ENCODE measurements at places on chromosomes 1 and 21. TPM values are rescaled to one million over a fixed set of nuclear protein-coding genes. Genes with fewer than 3 reads are reported as not detected.

GRCh38 chr1:63935143-63935542 is 161.3 kb downstream of the ROR1 start:
- H3K4me3 ChIP-seq = no peak overlapping the region
- no peak overlapping the region for H3K27ac ChIP-seq
- no peaks in the 10 kb centered on the region for H3K27me3 ChIP-seq

GRCh38 chr1:57258557-57259325 is 165.1 kb downstream of the DAB1 start:
- no peaks in the 10 kb centered on the region for H3K4me1 ChIP-seq
- H3K4me3 ChIP-seq = no peak overlapping the region
- H3K36me3 ChIP-seq = no peaks in the 10 kb centered on the region

GRCh38 chr1:171922999-171923398 is 81.7 kb downstream of the DNM3 start:
- DNase-seq = no peak
- H3K27me3 ChIP-seq = no peaks in the 10 kb centered on the region
- H3K27ac ChIP-seq = no peak overlapping the region
- no peaks in the 10 kb centered on the region for H3K4me1 ChIP-seq

GRCh38 chr1:157000686-157001085 is 44.9 kb downstream of the ARHGEF11 start:
- H3K27me3 ChIP-seq = no peaks in the 10 kb centered on the region
- no peaks in the 10 kb centered on the region for H3K4me1 ChIP-seq
- no peak overlapping the region for H3K27ac ChIP-seq
- no peaks in the 10 kb centered on the region for H3K36me3 ChIP-seq
- H3K4me3 ChIP-seq = no peak overlapping the region

GRCh38 chr21:41768437-41769042 is 1.7 kb upstream of the RIPK4 start:
- H3K36me3 ChIP-seq = no peaks in the 10 kb centered on the region
- no peaks in the 10 kb centered on the region for H3K27me3 ChIP-seq
- H3K4me1 ChIP-seq = peaks cover 15% of the 10 kb centered on the region
- H3K27ac ChIP-seq = peak overlapping the region; percentile 92
- peak overlapping the region; percentile 76 for H3K4me3 ChIP-seq
- peak; percentile 67 for DNase-seq

- no peak overlapping the region for H3K4me3 ChIP-seq
- H3K27ac ChIP-seq = no peak overlapping the region
- peaks cover 12% of the 10 kb centered on the region for H3K4me1 ChIP-seq
- DNase-seq = no peak
These were observed 110.0 kb upstream of the GUCA2B start for GRCh38 chr1:42043182-42043581.

DNA sequence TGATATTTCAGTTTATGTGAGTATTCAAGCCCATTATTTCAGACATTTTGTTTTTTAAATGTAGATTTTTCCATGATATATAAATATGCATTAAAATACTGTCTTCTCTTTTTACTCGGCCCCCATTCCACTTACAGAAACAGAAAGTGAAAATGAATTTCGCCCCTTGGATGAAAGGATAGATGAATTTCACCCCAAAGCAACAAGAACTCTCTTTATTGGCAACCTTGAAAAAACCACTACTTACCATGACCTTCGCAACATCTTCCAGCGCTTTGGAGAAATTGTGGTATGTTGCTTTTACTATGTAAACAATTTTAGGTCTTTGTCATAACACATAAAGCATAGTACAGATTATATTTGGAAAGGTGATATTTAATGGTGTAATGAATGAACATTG is 59.9 kb downstream of the ZBTB17 start:
- H3K4me1 ChIP-seq = no peaks in the 10 kb centered on the region
- H3K27ac ChIP-seq = no peak overlapping the region
- DNase-seq = no peak
- peaks cover 32% of the 10 kb centered on the region for H3K36me3 ChIP-seq
- H3K4me3 ChIP-seq = no peak overlapping the region

- no peak overlapping the region for H3K27ac ChIP-seq
- H3K36me3 ChIP-seq = no peaks in the 10 kb centered on the region
- no peaks in the 10 kb centered on the region for H3K4me1 ChIP-seq
- no peak for DNase-seq
- no peak overlapping the region for H3K4me3 ChIP-seq
These were observed 423.4 kb downstream of the NUF2 start for GRCh38 chr1:163745204-163745603.

Gene AQP10
- total RNA-seq = not detected

DNA sequence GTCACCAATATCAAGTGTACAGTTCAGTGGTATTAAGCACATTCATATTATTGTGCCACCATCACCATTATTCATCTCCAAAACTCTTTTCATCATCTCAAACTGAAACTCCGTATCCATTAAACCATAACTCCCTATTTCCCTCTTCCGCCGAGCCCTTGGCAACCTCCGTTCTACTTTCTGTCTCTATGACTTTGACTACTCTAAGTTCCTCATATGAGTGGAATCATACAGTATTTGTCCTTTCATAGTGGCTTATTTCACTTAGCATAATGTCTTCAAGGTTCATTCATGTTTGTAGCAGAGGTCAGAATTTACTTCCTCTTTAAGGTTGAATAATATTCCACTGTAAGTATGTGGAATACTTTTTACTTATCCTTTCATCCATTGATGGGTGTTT is 21.7 kb downstream of the SELP start:
- H3K36me3 ChIP-seq = no peaks in the 10 kb centered on the region
- H3K27me3 ChIP-seq = no peaks in the 10 kb centered on the region
- H3K4me1 ChIP-seq = no peaks in the 10 kb centered on the region

- no peaks in the 10 kb centered on the region for H3K4me1 ChIP-seq
- H3K4me3 ChIP-seq = no peak overlapping the region
- H3K27me3 ChIP-seq = no peaks in the 10 kb centered on the region
These were observed 188.4 kb downstream of the CLIC6 start for GRCh38 chr21:34857122-34857713.

GRCh38 chr1:229642376-229642775 is 16.3 kb downstream of the URB2 start:
- no peak overlapping the region for H3K27ac ChIP-seq
- no peaks in the 10 kb centered on the region for H3K27me3 ChIP-seq
- H3K4me3 ChIP-seq = no peak overlapping the region
- no peaks in the 10 kb centered on the region for H3K4me1 ChIP-seq
- peaks cover 44% of the 10 kb centered on the region for H3K36me3 ChIP-seq

Gene OR14K1
- not detected for total RNA-seq

GRCh38 chr1:238648751-238649150 is 737.6 kb upstream of the CHRM3 start:
- H3K4me1 ChIP-seq = no peaks in the 10 kb centered on the region
- no peak overlapping the region for H3K27ac ChIP-seq
- H3K27me3 ChIP-seq = no peaks in the 10 kb centered on the region
- no peaks in the 10 kb centered on the region for H3K36me3 ChIP-seq

DNA sequence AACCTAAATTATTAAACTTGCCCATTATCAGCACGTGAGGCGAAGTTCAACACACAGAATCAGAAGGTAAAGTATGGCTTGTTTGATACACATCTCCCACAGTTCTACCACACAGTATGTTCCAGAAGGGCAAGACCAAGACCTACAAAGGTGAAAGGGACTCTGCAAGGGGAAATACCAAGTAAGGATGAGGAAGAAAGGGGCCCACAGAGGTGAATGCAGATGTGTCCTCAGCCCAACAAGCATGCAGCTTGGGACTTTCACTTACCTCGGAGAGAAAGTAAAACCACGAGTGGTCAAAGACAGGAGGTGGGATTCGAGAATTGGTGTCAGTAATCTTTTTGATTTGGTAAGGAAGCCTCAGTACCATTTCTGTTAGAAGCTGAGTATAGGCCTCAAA is 85.8 kb downstream of the UBR4 start:
- peaks cover 97% of the 10 kb centered on the region for H3K36me3 ChIP-seq
- H3K27me3 ChIP-seq = no peaks in the 10 kb centered on the region
- no peak overlapping the region for H3K27ac ChIP-seq
- H3K4me3 ChIP-seq = no peak overlapping the region
- no peaks in the 10 kb centered on the region for H3K4me1 ChIP-seq
- no peak for DNase-seq

GRCh38 chr1:38474738-38475623 is 384.6 kb downstream of the RRAGC start:
- H3K27me3 ChIP-seq = no peaks in the 10 kb centered on the region
- DNase-seq = no peak
- no peaks in the 10 kb centered on the region for H3K36me3 ChIP-seq
- H3K4me3 ChIP-seq = no peak overlapping the region

Gene LMX1A
- 0.05 TPM for total RNA-seq

Gene UTS2
- total RNA-seq = not detected

DNA sequence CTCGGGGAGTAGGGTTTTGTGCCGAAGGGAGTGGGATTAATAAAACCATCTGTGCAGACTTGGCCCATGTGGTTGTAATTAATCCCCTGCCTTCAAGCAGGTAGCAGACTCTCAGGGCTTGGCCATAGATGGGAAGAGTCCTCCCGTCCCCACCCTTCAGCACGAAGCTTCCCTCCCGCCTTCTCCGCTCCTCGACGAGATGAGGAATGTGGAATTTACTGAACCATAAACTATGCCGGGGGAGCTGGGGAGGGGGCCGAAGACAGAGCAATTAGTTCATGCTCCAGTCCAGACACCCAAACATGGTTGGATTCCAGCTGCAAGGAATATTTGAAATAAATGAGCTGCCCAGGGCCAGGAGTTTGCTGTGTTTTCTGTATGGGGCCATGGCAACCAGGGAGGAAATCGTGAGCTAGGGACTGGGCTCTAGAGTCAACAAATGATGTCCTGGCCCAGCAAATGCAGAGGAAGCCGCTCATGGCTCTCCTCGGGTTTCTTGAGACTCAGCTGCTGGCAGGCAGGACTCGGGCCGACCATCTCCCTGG is 78.8 kb downstream of the SPSB1 start:
- H3K36me3 ChIP-seq = no peaks in the 10 kb centered on the region
- no peak overlapping the region for H3K4me3 ChIP-seq
- no peak overlapping the region for H3K27ac ChIP-seq
- H3K27me3 ChIP-seq = no peaks in the 10 kb centered on the region

Gene NHLH2
- total RNA-seq = not detected

GRCh38 chr1:1857096-1857703 is 33.7 kb downstream of the GNB1 start:
- DNase-seq = no peak
- H3K4me3 ChIP-seq = no peak overlapping the region
- H3K4me1 ChIP-seq = peaks cover 5% of the 10 kb centered on the region

DNA sequence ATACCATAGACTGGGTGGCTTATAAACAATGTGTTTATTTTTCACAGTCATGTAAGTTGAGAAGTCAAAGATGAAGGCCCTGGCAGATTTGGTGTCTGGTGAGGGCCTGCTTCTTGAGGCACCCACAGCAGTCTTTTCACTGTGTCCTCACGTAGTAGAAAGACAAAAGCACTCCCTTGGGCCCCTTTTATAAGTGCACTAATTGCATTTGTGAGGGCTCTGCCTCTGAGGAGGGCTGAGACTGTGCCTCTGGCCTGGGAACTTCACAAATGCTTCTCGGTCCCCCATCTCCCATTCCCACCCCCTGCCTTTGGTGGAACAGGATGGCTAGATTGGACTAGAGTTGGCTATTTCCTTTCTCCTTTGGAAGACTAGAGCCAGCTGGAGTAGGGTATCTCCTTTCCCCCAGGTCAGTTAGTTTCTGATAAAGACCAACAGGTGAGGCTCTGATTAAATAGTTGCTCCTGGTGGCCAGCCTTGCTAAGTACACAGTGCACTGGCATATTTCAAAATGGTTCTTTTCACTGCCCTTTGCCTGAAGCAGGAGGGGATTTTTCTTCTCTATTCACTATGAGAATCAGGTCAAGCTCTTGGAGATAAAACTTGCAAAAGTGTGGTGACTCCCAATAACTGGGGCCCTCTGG is 82.9 kb downstream of the PLPPR4 start:
- DNase-seq = no peak
- H3K4me1 ChIP-seq = no peaks in the 10 kb centered on the region
- H3K4me3 ChIP-seq = no peak overlapping the region
- no peaks in the 10 kb centered on the region for H3K27me3 ChIP-seq

Gene RPF1
- total RNA-seq = 13.5 TPM

Gene BTBD19
- total RNA-seq = 3.1 TPM

Gene E2F2
- 79.9 TPM for total RNA-seq

DNA sequence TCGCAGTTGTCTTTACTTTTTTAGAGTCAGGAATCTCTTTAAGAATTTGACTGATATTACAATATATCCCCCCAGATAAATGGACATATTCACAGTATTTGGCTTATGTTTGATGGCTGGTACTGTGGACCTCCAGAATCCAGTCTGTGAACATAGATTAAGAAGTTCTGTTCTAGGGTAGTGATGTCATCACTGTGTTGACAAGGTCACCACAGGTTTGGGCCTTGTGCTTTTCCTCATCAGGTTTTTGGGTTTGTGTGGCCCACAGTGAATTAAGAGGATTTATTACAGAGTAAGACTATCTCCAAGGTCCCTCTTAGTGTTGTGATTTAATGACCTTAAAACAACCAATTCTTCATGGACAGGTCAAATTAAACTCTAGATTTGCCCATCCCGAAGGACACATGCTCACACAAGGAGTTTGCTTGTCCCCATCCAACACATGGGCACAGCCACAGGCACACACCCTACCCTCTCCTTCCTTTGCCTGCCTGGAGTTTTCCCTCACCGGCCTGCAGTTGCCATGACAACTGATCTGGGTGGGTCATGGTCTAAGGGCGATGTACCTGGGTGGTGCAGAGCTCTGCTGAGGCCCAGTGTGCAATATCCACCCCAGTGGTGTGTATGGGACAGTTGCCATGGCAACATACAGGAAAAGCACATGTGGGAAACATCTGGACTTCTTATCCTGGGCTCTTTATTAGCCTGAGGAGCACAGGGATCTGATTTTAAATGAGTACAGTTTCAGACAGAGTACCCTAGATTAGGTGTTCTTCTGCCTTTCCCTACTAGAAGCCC is 98.6 kb downstream of the NAV1 start:
- no peak for DNase-seq
- H3K4me1 ChIP-seq = no peaks in the 10 kb centered on the region
- no peak overlapping the region for H3K27ac ChIP-seq
- H3K4me3 ChIP-seq = no peak overlapping the region

GRCh38 chr1:98674075-98674781 is 12.7 kb downstream of the SNX7 start:
- H3K4me1 ChIP-seq = no peaks in the 10 kb centered on the region
- no peaks in the 10 kb centered on the region for H3K36me3 ChIP-seq
- H3K27me3 ChIP-seq = no peaks in the 10 kb centered on the region
- H3K27ac ChIP-seq = no peak overlapping the region
- H3K4me3 ChIP-seq = no peak overlapping the region

DNA sequence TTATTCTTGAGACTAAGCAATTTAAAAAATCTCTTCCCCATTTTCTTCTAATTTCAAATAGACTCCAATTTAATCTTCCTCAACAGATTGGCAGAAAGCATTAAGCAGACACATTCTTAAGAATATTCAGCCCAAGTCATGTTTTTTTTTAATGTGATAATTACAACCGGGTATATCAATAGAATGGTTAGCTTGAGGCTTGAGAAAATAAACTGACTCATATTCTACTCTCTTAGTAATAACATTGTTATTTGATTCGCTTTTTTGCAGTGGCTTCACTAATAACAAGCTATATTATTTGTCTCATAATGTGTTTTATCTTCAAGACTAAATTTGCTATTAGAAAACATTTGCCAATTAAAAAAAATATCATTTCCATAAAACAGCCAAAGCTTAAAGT is 488.6 kb upstream of the RGS18 start:
- H3K27ac ChIP-seq = no peak overlapping the region
- H3K4me1 ChIP-seq = no peaks in the 10 kb centered on the region
- H3K27me3 ChIP-seq = no peaks in the 10 kb centered on the region
- no peak for DNase-seq
- no peaks in the 10 kb centered on the region for H3K36me3 ChIP-seq
- H3K4me3 ChIP-seq = no peak overlapping the region

Gene PADI4
- 1.3 TPM for total RNA-seq
